Upper lobe of right lung (tissue), 1 donor: ENCODE measurements at places on chromosomes 5 and 9. TPM values are rescaled to one million over a fixed set of nuclear protein-coding genes. Genes with fewer than 3 reads are reported as not detected.
A peak's percentile ranks its signal among the peaks of the same experiment; 100 is the strongest.

DNA sequence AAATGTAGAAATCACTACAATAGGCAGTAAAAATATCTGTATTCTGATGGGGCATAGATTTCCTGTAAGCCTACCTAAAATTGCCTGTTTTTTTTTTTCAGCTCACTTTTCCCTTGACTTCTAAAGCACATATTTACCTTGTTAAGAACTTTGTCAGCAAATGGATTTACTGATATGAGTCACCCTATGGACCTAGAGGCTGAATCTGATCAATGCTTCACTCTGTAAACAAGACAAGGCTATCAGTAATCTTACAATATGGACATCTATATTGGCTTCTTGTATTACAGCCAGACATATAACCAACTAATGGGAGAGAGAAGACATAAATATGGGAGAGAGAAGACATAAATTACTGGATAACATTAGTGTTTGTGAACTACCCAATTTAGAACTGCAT lies 792.7 kb upstream of the CHD1 start:
- H3K27me3 ChIP-seq, result no peaks in the 10 kb centered on the region
- no peaks in the 10 kb centered on the region for H3K4me1 ChIP-seq
- DNase-seq, result no peak

DNA sequence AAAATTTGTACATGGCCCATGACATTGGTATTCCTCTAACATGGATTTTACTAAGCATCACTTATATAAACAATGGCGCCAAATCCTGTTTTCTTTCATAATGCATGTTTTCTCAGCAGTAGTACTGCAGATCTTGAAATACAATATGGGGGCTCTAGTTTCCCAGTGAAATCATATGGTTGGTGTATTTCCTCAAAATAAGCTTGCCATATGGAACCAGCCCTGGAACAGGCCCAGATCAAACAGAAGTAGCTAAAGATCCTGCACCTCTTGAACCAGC lies 163.9 kb downstream of the ZNF608 start:
- no peak for DNase-seq
- no peak overlapping the region for H3K4me3 ChIP-seq
- no peaks in the 10 kb centered on the region for H3K4me1 ChIP-seq
- no peak overlapping the region for H3K27ac ChIP-seq

- no peaks in the 10 kb centered on the region for H3K4me1 ChIP-seq
- H3K27me3 ChIP-seq, result no peaks in the 10 kb centered on the region
- no peak overlapping the region for H3K27ac ChIP-seq
- no peaks in the 10 kb centered on the region for H3K36me3 ChIP-seq
Observed at GRCh38 chr9:101925498-101925897, 187.1 kb upstream of the GRIN3A start.

DNA sequence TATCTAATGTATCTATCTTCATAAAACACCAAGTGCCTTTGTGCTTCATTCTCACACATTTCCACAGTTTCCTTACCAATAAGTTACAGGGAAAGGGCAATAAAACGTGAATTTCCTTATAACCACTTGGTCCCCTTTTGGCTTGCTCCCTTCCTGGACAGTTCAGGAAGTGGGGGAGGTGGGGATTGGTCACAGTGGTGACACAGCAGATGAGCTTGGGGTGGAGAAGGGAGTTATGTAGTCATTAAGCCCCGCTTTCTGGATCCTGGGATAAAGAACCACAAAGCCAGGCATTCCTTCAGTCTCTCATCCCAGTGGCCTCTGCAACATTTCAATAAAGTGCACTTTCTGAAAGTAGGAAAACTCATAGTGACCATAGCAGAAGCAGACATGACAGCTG lies 47.1 kb upstream of the FYB1 start:
- no peaks in the 10 kb centered on the region for H3K36me3 ChIP-seq
- H3K4me1 ChIP-seq, result peaks cover under 1% of the 10 kb centered on the region
- DNase-seq, result no peak
- H3K27ac ChIP-seq, result no peak overlapping the region

- no peaks in the 10 kb centered on the region for H3K36me3 ChIP-seq
- no peaks in the 10 kb centered on the region for H3K27me3 ChIP-seq
- no peak overlapping the region for H3K27ac ChIP-seq
- H3K4me3 ChIP-seq, result no peak overlapping the region
Observed at GRCh38 chr5:73686912-73687311, 60.9 kb downstream of the ARHGEF28 start.

DNA sequence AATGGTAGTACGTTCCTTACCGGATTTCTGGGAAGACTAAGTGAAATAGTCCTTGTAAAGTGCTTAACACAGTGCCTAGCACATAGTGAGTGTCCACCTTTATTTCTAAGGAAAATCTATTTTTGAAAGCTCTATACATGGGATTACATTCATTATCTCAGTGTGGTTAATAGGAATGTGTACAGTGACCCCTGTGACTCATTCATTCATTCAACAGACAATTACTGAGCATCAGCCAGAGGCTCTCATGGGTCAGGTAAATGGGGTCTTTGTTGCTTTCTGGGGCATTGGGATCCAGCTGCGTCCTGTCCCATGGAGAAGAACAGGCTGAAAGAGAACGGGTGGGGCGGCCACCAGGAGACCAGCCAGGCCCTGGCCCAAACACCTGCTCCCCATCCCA lies 226.2 kb upstream of the TBC1D2 start:
- no peak for DNase-seq
- no peaks in the 10 kb centered on the region for H3K27me3 ChIP-seq
- no peaks in the 10 kb centered on the region for H3K4me1 ChIP-seq
- no peak overlapping the region for H3K4me3 ChIP-seq

- peak; percentile 72 for DNase-seq
- H3K36me3 ChIP-seq, result no peaks in the 10 kb centered on the region
- H3K4me3 ChIP-seq, result no peak overlapping the region
- H3K27me3 ChIP-seq, result peaks cover 96% of the 10 kb centered on the region
Observed at GRCh38 chr5:146340260-146341081, 1.8 kb downstream of the POU4F3 start.

- H3K27me3 ChIP-seq, result no peaks in the 10 kb centered on the region
- no peak for DNase-seq
- H3K4me3 ChIP-seq, result no peak overlapping the region
Observed at GRCh38 chr9:107684224-107684623, 194.7 kb upstream of the KLF4 start.

DNA sequence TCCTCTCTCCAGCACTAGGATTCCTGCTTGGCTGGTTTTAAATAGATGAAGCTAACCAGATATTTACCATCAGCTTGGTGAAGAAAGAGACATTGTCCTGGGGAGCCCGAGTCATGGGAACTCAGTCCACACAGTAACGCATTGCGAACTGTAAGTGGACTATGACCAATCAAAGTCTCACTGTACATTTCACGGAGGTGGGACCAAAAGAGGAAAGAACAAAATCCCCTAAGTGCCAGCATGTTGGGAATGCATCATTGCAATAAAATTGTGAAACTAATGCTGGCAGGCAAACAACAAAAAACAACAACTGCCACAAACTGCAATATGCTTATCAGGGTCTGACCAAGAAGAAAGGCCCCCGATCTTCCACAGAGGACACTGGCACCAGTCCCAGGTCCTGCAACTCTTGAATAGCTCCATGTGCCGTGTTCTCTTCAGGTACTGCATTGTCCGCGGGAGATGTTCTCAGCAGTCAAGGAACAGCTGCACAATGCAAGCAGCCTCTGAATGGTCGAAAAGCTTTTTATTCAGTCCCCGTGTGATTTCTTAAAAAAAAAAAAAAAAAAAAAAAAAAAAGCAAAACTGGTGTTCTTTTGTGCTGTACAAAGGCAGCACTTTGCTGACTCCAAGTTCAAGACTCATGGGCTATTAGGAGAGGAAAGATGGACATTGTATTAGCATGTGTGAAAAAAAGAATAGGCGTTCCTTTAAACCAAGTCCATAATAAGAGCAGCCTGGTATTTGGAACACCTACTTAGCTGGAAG lies 38.1 kb downstream of the SEMA6A start:
- peaks cover 6% of the 10 kb centered on the region for H3K4me1 ChIP-seq
- H3K4me3 ChIP-seq, result no peak overlapping the region
- H3K27me3 ChIP-seq, result no peaks in the 10 kb centered on the region
- H3K27ac ChIP-seq, result no peak overlapping the region

- no peak for DNase-seq
- peak overlapping the region; percentile 24 for H3K27ac ChIP-seq
- peaks cover 80% of the 10 kb centered on the region for H3K4me1 ChIP-seq
- no peak overlapping the region for H3K4me3 ChIP-seq
- peaks cover 4% of the 10 kb centered on the region for H3K36me3 ChIP-seq
- no peaks in the 10 kb centered on the region for H3K27me3 ChIP-seq
Observed at GRCh38 chr5:68255305-68256120, 40.0 kb downstream of the PIK3R1 start.

- no peaks in the 10 kb centered on the region for H3K27me3 ChIP-seq
- peak overlapping the region; percentile 51 for H3K27ac ChIP-seq
- no peaks in the 10 kb centered on the region for H3K4me1 ChIP-seq
- no peaks in the 10 kb centered on the region for H3K36me3 ChIP-seq
Observed at GRCh38 chr9:69104830-69105527, 69.1 kb upstream of the TJP2 start.

DNA sequence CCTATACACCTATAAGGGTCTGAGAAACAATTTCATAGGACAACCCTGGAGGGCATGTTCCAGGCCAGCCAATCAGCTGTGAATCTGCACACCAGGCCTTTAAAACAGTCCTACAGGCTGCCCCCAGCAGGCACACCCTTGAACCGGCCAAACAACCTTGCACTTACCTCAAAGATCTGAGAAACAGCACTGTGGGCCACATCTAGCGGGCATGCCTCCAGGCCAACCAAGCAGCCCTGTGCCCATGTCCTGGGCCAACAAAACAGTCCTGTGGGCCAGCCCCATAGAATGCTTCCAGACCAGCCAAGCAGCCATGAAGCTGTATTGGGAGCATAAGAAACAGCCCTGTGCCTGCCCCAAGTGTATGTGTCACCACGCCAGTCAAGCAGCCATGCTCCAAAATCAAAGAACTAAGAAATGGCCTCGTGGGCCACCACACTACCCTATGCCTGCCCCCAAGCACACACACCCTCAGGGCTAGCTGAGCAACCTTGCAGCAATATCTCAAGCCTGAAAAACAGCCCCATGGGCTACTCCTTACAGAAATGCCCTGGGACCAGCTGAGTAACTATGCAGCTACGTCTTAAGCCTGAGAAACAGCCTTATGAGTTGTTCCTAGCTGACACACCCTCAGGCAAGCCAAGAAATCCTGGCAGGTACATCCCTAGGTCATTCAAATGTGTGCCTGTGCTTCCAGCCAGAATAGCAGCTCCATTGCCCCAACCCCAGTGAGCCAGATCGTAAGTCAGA lies 2243.8 kb upstream of the C9orf72 start:
- H3K4me1 ChIP-seq, result no peaks in the 10 kb centered on the region
- H3K36me3 ChIP-seq, result no peaks in the 10 kb centered on the region
- H3K27ac ChIP-seq, result no peak overlapping the region
- H3K4me3 ChIP-seq, result no peak overlapping the region
- no peak for DNase-seq
- no peaks in the 10 kb centered on the region for H3K27me3 ChIP-seq

DNA sequence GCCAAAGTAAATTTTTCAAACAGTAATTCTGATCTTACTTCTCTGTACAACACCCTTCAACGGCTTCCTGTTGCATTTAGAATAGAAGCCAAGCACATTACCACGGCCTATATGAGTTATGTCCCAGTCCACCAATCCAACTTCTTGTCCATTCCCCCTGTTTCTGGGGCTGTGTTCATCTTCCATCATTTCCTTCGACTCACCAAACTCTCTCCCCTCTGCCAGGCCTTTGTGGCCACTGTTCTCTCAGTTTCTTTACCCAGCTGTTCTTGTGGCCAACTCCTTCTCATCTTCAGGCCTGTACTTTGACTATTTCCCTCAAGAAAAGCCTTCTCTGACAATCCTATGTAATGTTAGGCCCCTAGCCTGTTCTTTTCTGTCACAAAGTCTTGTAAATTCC lies 259.4 kb upstream of the EFNA5 start:
- no peaks in the 10 kb centered on the region for H3K36me3 ChIP-seq
- no peak for DNase-seq
- H3K4me1 ChIP-seq, result no peaks in the 10 kb centered on the region
- no peak overlapping the region for H3K4me3 ChIP-seq

GRCh38 chr9:94921656-94922055 lies 195.2 kb downstream of the AOPEP start:
- no peak overlapping the region for H3K4me3 ChIP-seq
- H3K4me1 ChIP-seq, result peaks cover 47% of the 10 kb centered on the region
- H3K27ac ChIP-seq, result peak overlapping the region; percentile 87
- DNase-seq, result no peak
- H3K27me3 ChIP-seq, result no peaks in the 10 kb centered on the region

- no peak overlapping the region for H3K4me3 ChIP-seq
- no peaks in the 10 kb centered on the region for H3K27me3 ChIP-seq
- peaks cover 33% of the 10 kb centered on the region for H3K4me1 ChIP-seq
- no peak for DNase-seq
- peaks cover 49% of the 10 kb centered on the region for H3K36me3 ChIP-seq
Observed at GRCh38 chr9:734831-735511, 106.5 kb upstream of the DMRT1 start.

NR6A1 gene
- total RNA-seq, result 4.0 TPM

PCDHGB3 gene
- 2.6 TPM for total RNA-seq

KIF20A gene
- 0.69 TPM for total RNA-seq

TERT gene
- total RNA-seq, result not detected

PRELID1 gene
- total RNA-seq, result 87.0 TPM

CYLC2 gene
- not detected for total RNA-seq

ADAMTS16 gene
- total RNA-seq, result 0.26 TPM

PCDHGC4 gene
- 1.8 TPM for total RNA-seq
